Fibroblast of upper back skin (primary cell): ENCODE measurements at places on chromosomes 5 and 9.

GRCh38 chr9:73357607-73358006 is 205.9 kb downstream of the ANXA1 start:
- no peak for DNase-seq

GRCh38 chr5:86557920-86558319 is 59.8 kb upstream of the COX7C start:
- no peak for DNase-seq

DNA sequence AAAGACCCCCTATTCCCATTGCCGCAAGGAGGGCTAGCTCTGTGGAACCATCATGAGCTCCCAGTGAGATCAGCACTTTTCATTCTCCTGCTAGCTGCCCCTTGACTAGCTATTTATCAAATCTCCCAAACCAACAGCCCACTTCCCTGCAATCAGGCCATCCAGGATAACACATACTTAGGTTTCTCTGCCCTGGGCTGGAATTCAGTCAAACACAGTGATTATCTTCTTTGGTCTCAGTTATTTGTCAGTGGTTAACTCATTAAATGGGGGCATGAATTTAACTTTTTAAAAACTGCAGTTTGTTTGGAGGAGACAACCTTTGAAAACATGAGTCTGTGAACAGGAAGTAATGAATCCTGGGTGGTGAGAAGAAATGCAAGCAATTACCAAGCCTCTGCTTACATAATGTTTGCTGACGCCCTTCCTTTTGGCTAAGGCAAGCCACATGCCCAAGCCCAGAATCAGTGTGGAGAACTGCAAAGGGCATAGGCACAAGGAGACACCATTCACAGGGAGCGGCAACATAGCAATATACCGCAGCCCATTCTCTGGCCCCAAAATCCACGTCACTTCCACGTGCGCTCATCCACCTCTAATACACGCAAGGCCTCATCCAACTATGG is 275.0 kb downstream of the DRD1 start:
- no peak for DNase-seq

GRCh38 chr5:62343428-62343827 is 37.4 kb downstream of the KIF2A start:
- no peak for DNase-seq

DNA sequence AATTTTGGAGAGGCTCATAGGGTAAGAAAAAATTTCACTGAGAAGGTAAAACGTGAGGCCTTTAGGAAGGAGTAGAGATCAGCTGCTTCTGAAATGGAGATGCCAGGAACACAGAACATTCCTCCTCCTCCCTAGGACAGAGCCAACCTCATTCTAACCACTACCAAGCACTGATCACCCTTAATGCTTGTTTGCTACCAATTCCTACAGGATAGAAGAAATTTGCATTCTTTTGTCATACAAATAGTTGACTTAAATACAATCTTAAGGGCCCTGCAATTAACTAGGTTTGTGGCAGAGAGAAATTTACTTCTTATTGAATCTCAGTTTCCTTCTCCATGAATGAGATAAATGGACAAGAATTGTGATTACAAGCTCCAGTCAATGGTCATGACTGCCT is 780.2 kb upstream of the WWC1 start:
- DNase-seq: no peak

GRCh38 chr5:69013481-69013880 is 80.3 kb upstream of the SLC30A5 start:
- no peak for DNase-seq

DNA sequence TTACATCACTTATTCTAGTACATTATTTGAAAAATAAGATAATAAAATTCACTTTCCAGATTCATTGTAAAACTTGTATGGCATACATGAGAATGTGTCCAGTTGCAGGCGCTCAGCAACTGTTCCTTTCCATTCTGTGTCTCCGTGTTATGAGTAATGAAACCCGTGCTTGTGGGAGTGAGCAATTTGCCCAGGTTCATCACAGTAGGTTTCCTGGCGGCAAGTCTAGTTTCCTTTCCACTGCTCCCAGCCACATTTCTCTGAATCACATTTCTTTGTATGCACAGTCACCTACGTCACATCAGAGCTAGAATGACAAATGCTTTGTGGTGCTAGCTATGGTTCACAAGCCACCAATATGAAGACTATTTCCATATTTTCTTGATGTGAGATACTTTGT is 39.9 kb downstream of the MOCS2 start:
- peak; percentile 73 for DNase-seq

DNA sequence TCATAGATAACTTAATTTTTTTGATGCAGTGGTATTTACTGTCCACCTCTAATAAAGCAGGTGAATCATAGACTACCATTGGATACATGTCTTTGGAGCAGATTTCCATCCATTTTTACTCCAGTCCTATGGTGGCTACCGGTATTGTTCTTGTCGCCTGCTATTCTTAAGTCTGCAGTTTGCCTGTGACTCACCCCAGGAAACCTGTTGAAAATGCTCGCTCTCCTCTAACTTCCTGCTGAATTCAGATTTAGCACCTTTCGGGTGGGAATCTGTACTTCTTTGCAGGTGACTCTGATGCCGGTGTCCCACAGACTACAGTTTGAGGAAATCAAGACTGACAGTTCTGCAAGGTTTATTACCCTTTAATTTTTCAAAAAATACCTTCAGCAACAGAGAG is 58.8 kb upstream of the DHFR start:
- no peak for DNase-seq

GRCh38 chr9:130905125-130905901 is 8.7 kb upstream of the QRFP start:
- no peak for DNase-seq

DNA sequence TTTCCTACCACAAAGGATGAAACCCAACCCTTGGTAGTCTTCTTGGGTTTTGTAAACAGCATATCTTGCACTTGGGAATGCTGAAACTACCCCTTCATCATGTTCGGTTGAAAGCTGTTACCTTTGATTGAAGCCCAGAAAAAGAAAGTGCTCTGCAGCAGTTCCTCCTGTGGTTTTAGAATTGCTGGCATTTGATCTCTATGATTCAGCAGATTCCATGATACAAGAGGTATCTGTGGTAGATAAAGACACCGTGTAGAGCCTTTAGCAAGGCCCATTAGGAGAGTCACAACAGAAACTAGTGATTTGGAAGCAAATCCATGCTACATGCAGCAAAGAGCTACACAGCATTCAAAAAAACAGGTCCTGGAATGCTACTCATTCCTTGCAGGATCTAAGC is 557.0 kb downstream of the TLE1 start:
- peak; percentile 79 for DNase-seq

GRCh38 chr5:112869948-112870347 is 8.9 kb downstream of the SRP19 start:
- DNase-seq: no peak

DNA sequence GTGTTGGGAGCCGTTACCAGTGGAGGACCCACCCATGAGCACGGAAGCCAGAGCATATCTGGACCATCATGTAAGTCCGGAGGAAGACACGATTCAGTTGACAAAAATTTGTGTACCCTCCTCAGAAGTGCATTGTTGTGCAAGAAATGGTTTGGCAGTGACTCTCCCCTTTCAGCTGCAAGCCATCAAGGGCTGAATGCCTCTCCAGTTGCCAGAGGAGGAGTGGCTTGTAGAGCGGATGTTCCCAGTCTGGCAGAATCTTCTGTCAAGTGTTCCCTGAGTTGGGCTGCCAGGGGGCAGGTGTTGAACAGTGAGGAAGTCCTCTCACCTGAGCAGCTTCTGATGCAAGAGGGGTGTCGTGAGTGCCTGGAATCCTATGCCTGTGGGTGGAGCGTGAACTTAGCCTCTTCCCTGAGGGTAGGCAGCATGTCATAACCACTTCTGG is 27.6 kb upstream of the CDKN2AIPNL start:
- DNase-seq: peak; percentile 94

GRCh38 chr5:36744773-36745589 is 131.6 kb upstream of the NIPBL start:
- peak; percentile 4 for DNase-seq

- peak; percentile 10 for DNase-seq
Observed at GRCh38 chr5:6775571-6775970, 62.3 kb downstream of the TENT4A start.

- no peak for DNase-seq
Observed at GRCh38 chr5:81971111-81971711, 612 bp upstream of the ATG10 start.

- DNase-seq: peak; percentile 30
Observed at GRCh38 chr5:105812304-105812703, 1858.4 kb downstream of the EFNA5 start.

DNA sequence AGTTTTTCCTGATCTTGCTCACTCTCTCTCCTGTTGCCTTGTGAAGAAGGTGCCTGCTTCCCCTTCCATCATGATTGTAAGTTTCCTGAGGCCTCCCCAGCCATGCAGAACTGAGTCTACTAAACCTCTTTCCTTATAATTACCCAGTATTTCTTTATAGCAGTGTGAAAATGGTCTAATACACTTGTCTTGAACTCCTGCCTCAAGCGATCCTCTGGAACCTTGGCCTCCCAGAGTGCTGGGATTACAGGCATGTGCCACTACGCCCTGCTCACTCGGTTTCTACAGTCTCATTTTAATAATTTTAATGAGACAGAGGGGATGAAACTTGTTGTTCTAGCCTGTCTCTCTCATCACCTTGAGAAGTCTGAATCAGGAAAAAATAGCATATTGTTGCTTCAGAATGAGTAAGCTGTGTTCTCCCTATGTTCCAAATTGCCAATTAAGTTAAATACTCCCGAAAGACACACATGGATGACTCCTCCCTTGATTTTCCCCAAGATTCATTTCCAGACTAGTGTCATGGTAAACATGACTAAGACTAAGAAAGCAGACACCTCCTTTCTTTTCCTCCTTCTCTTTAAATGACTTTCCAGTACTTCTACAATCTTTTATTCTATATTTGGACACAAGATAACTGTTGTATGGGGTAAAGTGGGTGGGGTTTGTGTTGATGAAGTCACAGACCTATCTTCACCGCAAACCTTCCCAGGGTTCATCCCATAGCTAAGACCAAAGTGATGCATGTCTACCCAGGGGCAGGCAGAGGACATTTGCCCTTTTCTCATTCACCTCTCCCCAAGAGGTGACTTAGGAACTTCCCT is 7.8 kb upstream of the DNAJC18 start:
- DNase-seq: peak; percentile 51

GRCh38 chr5:110665184-110665726 is 61.2 kb downstream of the TMEM232 start:
- DNase-seq: no peak

- DNase-seq: peak; percentile 32
Observed at GRCh38 chr5:53073348-53073747, 36.2 kb downstream of the MOCS2 start.

GRCh38 chr9:29969856-29970647 is 2396.8 kb upstream of the C9orf72 start:
- no peak for DNase-seq

DNA sequence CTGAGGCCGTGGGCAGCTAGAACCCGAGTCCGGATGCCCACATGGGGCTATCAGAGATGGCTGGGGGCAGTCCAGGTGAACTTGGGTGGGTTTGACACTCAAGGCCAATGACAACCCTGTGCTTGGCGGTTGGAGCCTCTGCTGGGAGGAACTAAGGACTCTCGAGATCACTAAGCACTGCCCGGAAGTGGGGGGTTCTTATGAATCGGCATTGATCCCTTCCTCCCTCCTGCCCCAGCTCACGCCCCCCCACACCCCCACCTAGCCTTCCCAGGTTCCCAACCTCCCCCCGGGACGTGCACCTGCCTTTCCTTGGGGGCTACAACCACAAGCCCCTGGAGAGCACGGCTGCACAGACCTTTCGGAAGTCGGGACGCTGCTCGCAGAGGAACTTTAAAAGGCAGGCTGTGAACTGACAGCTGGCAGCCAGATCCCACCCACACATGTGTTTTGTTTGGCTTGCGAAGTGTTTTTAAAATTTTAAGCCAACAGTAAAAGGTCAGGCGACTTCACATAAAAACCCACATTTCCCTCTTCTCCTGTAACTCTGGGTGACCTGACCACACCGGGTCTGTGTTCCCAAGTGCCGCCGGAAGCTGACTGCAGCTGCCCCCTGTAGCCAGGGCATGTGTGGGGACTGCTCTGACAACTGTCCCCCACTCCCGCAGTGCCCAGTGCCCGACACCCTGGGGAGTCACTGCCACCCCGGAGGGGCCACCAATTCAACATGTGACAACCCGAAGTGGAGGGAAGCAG is 5.1 kb upstream of the RALGDS start:
- no peak for DNase-seq

- no peak for DNase-seq
Observed at GRCh38 chr9:115643948-115644727, 509.5 kb upstream of the PAPPA start.

GRCh38 chr9:124198948-124199347 is 58.8 kb upstream of the NEK6 start:
- DNase-seq: no peak

DNA sequence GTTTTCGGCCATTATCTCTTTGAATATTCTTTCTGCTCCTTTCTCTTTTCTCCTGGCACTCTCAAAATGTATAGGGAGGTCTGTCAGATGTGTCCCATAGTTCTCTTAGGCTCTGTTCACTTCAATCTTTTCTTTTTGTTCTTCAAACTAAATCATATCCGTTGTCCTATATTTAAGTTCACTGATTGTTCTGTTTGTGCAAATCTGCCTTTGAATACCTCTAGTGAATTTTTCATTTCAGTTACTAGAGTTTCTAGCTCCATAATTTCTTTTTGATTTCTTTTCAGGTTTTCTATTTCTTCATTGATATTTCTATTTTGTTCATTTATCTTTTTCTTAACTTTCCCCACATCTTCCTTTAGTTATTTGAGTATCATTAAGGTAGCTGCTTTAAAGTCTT is 65.4 kb downstream of the CERT1 start:
- DNase-seq: no peak

GRCh38 chr9:107782381-107782780 is 292.8 kb upstream of the KLF4 start:
- peak; percentile 79 for DNase-seq

- DNase-seq: peak; percentile 82
Observed at GRCh38 chr9:26292943-26293342, 599.7 kb downstream of the CAAP1 start.

DNA sequence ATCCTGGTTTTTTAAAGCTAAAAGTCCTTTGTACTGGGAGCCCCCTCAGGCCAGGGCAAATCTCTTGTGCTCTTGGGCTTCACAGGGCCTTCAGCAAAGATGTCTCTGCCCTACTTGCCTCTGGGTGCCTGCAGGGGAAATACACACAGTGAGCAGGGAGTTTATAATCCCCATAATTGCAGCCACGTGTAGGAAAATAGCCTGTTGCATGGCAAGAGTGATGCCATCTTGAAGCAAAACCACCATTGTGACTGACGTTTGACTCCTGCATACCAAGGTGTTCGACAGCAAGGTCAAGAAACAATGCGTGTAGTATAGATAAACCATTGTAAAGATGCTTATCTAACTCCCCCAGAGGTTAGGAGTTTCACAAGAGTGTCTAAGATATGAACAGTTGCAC is 11.4 kb upstream of the IL3 start:
- no peak for DNase-seq

GRCh38 chr9:104795857-104796256 is 31.9 kb downstream of the NIPSNAP3B start:
- no peak for DNase-seq

- DNase-seq: no peak
Observed at GRCh38 chr5:156431956-156432829, 105.2 kb downstream of the SGCD start.

DNA sequence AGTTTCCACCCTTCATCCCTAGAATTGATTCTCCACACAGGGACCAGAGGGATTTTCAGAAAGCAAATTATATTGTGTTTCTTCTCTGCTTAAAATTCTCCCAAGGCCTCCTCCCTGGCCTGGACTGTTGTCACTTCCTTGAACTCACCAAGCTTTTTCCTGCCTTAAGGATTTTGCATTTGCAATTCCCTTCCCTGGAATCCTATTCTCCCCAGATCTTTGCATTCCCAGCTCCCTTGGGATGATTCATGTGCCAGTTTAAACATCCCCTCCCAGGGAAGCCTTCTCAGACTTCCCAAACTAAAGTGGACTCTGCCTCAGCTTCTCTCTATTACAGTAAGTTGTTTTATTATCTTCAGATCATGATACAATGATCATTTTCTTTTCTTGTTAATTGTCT is 35.2 kb upstream of the PDE8B start:
- no peak for DNase-seq
